ENCODE measurements at places on chromosomes 4 and X.

DNA sequence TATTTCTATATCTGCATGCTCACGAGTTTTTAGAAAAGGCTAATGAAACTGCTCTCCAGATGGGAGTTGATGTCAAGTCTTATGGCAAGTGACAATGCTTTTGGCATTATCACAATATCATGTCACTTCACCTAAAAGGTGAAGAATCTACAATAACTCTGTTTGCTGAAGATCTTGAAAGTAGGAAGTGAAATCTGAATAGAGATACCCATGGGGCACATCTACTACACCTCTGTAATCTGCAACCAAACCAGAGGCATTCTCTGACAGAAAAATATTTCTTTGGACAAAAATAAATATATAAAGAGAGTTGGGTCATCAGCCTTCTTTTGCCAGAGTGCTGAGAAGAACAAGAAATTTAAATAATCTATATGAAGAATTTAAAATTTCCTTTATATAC lies 3.9 kb upstream of the VAMP7 start:
- DNase-seq = no peak

- DNase-seq = no peak
Measured at GRCh38 chr4:188647820-188648370, 508.7 kb downstream of the TRIML1 start.

DNA sequence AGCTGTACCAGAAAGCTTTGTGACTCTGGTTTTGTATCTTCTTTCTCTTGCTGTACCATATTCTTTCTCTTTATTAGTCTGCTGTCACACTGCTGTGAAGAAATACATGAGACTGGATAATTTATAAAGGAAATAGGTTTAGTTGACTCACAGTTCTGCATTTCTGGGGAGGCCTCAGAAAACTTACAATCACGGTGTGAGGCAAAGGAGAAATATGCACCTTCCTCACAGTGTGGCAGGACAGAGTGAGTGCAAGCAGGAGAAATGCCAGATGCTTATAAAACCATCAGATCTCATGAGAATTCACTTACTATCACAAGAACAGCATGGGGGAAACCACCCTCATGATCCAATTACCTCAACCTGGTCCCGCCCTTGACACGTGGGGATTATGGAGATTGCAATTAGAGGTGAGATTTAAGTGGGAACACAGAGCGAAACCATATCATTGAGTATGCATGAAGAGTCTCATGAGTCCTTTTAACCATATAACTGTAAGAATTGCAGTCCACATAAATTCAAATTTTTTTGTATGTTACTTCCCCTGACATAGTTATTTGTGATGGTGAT lies 67.4 kb upstream of the INPP4B start:
- DNase-seq = no peak

DNA sequence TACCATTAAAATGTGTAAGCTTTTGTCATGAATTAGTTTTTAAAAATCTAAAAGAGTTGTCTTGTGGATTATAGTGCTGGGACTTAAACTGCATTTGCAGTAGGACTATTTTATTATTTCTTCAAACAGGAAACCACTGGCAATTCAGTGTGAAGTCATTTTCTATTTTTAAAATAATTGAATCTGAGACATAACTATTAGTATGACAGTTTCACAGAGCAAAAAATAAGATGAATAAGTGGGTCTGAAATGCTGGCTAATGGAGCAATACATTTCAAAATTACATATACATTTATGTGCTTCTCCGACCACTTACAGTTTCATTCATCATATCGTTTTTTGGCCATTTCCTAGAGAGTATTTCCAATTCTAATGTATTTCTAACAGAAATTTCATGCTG lies 75.3 kb upstream of the RAPGEF2 start:
- no peak for DNase-seq

DNA sequence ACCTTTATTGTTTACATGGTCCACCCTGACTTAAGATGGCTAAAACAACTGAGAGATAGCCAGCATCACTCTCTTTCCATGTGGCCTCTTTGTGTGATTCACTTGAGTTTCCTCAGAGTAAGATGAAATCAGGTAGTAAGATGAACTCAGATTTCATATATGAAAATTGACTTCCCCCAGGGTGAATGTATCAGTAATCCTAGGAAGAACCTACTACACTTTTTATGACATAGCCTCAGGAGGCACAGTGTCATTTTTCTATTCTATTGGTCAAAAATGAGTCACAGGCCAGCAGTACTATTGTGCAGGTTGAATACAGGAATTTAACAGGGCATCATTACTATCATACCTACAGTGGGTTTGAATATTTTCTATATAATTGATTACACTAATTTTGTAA lies 14.6 kb upstream of the SULT1E1 start:
- DNase-seq = no peak

- DNase-seq = no peak
Measured at GRCh38 chr4:14862891-14863290, 139.4 kb upstream of the CPEB2 start.

GRCh38 chr4:189069772-189070171 lies 870.9 kb upstream of the FRG1 start:
- no peak for DNase-seq

DNA sequence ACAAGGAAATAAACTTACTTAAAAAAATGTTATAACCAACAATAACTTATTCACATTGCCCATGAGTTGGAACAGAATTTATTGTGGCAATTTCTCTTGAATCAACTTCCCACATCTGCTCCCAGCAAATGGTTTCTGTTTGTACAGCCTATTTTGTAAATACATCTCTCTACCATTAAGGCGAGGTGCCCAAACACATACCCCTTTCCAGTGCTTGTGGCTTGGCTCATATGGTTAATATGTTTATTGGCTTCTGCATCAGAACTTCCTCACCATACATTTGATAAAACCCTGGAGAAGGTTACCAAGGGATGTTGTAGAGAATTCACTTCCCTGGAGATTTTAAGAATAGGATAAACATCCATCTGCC lies 207.1 kb downstream of the SOWAHB start:
- peak; percentile 52 for DNase-seq

DNA sequence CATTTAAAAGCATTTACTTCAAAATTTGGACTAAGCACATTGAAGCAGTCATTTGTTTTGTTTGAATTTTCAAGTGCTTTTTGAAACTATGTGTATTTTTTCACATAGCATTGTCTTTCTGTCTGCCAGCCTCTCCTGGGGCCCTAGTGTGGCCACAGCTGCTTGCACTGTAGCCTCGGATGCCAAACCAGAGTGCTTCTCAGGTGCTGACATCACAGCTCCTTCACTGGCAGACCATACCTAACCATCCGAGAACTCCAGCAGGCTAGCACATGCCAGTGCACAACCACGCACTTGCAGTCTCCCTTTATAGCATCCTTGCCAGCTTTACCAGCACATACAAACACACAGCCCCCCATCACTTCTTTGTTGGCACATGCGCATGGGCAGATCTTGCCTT lies 1019.7 kb downstream of the STPG2 start:
- DNase-seq = peak; percentile 12

GRCh38 chr4:15004739-15005301 lies 2.5 kb downstream of the CPEB2 start:
- DNase-seq = peak; percentile 74

- DNase-seq = no peak
Measured at GRCh38 chrX:110321081-110321480, 3.2 kb upstream of the AMMECR1 start.

DNA sequence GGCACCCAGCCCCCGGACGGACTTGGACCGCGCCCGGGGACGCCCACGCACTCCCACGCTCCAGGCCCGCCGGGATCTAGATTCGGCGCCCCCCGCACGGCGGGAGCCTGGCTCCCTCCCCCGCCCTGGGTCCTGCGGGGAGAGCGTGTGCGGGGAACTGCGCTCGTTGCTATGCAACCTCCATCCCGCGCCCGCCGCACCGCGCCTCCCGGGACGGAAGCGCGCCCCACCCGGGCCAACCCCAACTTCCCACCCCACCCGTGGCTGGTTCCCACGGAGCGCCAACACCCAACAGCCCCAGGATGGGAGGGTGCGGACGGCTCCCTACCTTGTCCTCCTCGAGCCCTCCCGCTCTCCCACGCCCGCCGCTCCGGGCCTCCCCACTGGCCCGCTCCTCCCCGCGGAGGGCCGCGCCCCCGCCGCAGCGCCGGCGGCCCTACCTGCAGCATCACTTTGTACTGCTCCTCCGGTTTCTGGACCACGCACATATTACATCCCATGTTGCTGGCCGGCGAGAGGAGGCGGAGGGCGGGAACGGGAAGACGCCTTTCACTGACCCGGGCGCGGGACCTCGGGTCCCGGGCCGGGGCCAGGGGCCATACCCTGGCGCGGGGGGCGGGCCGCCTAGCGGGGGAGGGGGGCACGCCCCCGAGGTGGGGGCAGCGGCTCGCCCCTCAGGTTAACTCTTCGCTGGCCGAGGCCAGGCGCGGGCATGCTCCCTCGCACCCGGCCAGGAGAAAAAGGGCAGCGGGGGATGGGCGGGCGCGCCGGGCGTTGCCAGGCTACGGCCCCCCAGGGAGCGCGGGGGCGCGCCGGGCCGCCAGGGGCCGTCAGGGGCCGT lies at the start of gene PDZD4:
TSS of gene PDZD4 (minus strand) at position 746 of the 841 bp plus-strand sequence. CDS start at position 500, 246 bp downstream.
- DNase-seq = peak; percentile 59

GRCh38 chr4:40976343-40976742 lies 226.6 kb downstream of the NSUN7 start:
- DNase-seq = peak; percentile 69

GRCh38 chrX:47523297-47523696 lies 37.7 kb upstream of the ARAF start:
- peak; percentile 82 for DNase-seq

- no peak for DNase-seq
Measured at GRCh38 chr4:112423591-112423990, 92.4 kb downstream of the NEUROG2 start.

- DNase-seq = no peak
Measured at GRCh38 chr4:7867701-7868435, 71.8 kb downstream of the AFAP1 start.

DNA sequence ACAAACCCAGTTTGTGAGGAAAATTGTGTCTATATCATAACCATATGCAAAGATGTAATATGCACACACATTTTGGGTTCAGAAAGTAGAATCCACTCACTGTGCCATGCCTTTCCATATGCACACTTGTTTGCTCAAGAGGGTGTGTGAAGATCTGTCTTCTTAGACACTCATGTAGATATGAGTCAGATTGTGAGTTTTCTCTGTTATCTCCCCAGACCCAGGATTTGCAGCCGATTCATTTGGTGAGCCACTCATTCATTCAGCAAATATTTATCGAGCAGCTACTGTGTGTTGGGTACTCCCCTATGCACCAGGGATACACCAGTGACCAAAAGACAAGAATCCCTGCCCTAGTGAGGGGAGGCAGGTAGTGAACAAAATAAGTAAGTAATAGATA lies 81.5 kb downstream of the CLCN5 start:
- DNase-seq = no peak

- DNase-seq = peak; percentile 66
Measured at GRCh38 chr4:113455061-113455460, 306.5 kb downstream of the CAMK2D start.

- no peak for DNase-seq
Measured at GRCh38 chrX:153602601-153603000, 3.7 kb upstream of the CCNQ start.

DNA sequence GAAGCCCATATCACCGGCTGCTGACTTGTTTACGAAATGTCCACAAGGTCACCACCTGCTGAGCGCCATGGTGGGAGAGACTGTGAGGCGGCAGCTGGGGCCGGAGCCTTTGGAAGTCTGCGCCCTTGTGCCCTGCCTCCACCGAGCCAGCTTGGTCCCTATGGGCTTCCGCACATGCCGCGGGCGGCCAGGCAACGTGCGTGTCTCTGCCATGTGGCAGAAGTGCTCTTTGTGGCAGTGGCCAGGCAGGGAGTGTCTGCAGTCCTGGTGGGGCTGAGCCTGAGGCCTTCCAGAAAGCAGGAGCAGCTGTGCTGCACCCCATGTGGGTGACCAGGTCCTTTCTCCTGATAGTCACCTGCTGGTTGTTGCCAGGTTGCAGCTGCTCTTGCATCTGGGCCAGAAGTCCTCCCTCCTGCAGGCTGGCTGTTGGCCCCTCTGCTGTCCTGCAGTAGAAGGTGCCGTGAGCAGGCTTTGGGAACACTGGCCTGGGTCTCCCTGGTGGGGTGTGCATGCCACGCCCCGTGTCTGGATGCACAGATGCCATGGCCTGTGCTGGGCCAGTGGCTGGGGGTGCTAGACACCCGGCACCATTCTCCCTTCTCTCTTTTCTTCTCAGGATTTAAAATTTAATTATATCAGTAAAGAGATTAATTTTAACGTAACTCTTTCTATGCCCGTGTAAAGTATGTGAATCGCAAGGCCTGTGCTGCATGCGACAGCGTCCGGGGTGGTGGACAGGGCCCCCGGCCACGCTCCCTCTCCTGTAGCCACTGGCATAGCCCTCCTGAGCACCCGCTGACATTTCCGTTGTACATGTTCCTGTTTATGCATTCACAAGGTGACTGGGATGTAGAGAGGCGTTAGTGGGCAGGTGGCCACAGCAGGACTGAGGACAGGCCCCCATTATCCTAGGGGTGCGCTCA lies 8.7 kb upstream of the MSANTD1 start:
- peak; percentile 95 for DNase-seq

DNA sequence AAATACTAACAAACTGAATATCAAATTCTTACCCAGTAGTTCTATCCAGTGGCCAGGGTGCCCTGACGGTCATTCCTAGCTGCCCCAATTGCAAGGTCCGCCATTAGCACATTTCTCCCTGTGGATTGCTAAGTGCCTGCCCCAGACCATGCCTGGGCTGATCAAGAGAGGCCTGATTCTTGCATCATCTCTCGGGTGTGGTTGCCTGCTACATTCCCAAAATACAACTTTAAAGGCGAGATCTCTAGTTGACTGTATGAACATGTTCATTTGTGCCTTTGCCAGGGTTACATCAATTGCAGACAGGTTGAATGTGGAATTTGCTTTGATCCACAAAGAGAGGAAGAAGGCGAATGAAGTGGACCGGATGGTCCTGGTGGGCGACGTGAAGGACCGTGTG lies 28.0 kb downstream of the PRPS2 start:
- no peak for DNase-seq

GRCh38 chrX:56382278-56382677 lies 150.1 kb downstream of the KLF8 start:
- no peak for DNase-seq

- peak; percentile 1 for DNase-seq
Measured at GRCh38 chrX:103556963-103557612, 28.2 kb upstream of the TCEAL4 start.

GRCh38 chr4:169366821-169367220 lies 96.1 kb upstream of the SH3RF1 start:
- no peak for DNase-seq

- DNase-seq = peak; percentile 13
Measured at GRCh38 chr4:139550724-139551429, 5.1 kb downstream of the SETD7 start.

GRCh38 chr4:13912966-13913365 lies 285.4 kb upstream of the BOD1L1 start:
- DNase-seq = no peak

Measured in NCI-H69 (cell line).